Thoracic aorta (tissue), 2 donors: ENCODE measurements at places on chromosomes 11 and 22.
A peak's percentile ranks its signal among the peaks of the same experiment; 100 is the strongest.

DNA sequence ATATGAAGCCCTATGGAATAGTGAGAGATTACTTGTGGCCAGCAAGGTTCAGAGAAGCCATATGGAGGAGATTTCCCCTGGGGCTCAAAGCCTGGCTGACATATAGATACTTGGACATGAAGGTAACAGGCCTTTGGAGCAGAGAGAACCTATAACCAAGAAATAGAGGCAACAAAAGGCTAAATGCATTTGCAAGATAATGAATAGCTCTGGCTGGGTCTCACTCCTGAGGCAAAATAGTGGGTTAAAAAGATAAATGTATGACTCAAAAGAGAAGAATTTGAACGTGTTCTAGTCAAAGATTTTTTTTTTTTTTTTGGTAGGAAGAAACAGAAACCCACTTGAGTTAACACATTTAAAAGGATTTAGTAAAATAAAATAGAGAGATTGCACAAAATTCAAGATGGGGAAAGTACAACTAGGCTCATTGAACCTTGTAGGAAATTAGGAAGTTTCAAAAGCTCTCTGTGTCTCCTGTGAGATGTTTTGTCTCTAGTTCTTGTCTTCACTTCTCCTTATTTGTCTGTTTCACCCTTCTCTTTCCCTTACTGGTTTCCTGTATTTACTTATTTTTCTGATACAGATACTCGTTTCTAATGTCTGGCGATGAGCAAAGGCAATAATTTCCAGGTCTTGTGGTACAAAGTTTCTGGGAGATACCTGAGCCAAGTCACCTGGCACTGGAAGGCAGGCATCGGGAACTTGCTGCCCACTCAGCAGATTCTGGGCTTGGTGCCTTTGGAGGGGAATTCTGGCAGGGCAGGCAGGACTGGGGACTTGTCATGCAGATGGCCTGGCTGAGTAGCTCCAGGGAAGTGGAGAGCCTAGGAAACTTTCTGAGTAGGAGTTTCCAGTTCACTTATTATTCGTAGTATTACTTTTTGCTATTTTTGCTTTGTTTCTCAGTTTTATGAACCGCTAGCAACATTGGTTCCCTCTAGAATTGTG, 49.2 kb upstream of the SESN3 start:
- peak overlapping the region; percentile 46 for H3K4me3 ChIP-seq
- no peaks in the 10 kb centered on the region for H3K27me3 ChIP-seq
- peaks cover 13% of the 10 kb centered on the region for H3K4me1 ChIP-seq
- H3K36me3 ChIP-seq: no peaks in the 10 kb centered on the region

GRCh38 chr11:111231836-111232235, 13.7 kb upstream of the POU2AF2 start:
- peaks cover 3% of the 10 kb centered on the region for H3K4me1 ChIP-seq
- no peak for DNase-seq
- no peaks in the 10 kb centered on the region for H3K36me3 ChIP-seq
- no peak overlapping the region for H3K4me3 ChIP-seq

GRCh38 chr11:655036-655726, 18.1 kb downstream of the DRD4 start:
- peaks cover 15% of the 10 kb centered on the region for H3K36me3 ChIP-seq
- H3K4me1 ChIP-seq: no peaks in the 10 kb centered on the region
- DNase-seq: no peak
- H3K27me3 ChIP-seq: no peaks in the 10 kb centered on the region
- H3K27ac ChIP-seq: no peak overlapping the region

DNA sequence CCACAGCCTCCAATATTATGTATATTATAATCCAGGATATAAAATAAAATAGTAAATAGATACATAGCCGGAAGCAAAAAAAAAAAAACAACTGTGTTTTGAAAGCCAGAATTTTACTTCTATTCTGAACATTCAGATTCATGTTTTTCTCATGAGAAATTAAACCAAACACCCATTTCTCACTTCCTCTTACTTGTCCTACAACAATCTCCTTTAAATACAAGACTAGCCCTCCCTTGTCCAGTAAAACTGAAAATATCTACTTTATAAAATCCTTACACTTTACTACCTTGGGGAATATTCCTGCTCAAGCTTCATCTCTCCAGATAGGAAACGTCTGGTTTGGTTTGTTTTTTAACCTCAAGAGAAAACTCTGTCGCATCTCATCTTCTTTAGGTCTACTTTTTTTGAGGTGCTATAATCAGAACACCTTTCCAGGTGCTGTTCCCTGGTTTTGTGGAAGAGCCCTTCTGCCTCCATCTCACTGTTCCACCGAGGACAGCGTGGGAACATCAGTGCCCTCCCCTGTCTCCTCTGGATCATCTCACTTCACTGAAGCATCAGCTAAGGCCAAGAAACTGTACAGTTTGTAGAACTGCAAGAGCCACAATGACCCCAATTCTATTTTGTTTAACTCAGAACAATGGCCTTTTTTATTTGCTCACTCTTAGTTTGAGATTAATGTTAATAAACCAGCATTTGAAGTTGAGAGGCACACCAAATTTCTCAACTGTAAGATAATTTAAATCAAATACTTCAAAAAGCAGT, 82.0 kb upstream of the ARHGAP32 start:
- no peaks in the 10 kb centered on the region for H3K36me3 ChIP-seq
- peaks cover 5% of the 10 kb centered on the region for H3K4me1 ChIP-seq
- no peak for DNase-seq
- no peak overlapping the region for H3K27ac ChIP-seq
- no peak overlapping the region for H3K4me3 ChIP-seq

GRCh38 chr11:118980191-118980881, 8.8 kb downstream of the FOXR1 start:
- no peaks in the 10 kb centered on the region for H3K4me1 ChIP-seq
- H3K36me3 ChIP-seq: no peaks in the 10 kb centered on the region
- no peak overlapping the region for H3K4me3 ChIP-seq
- no peaks in the 10 kb centered on the region for H3K27me3 ChIP-seq
- no peak overlapping the region for H3K27ac ChIP-seq
- DNase-seq: no peak

- no peak for DNase-seq
- H3K27me3 ChIP-seq: no peaks in the 10 kb centered on the region
- H3K4me1 ChIP-seq: no peaks in the 10 kb centered on the region
- H3K27ac ChIP-seq: no peak overlapping the region
- H3K36me3 ChIP-seq: no peaks in the 10 kb centered on the region
- H3K4me3 ChIP-seq: no peak overlapping the region
Measured at GRCh38 chr11:33366918-33367317, 109.7 kb downstream of the HIPK3 start.

- no peak overlapping the region for H3K27ac ChIP-seq
- no peak for DNase-seq
- H3K36me3 ChIP-seq: peaks cover 18% of the 10 kb centered on the region
- H3K4me3 ChIP-seq: no peak overlapping the region
Measured at GRCh38 chr22:41123151-41123550, 30.8 kb downstream of the EP300 start.

DNA sequence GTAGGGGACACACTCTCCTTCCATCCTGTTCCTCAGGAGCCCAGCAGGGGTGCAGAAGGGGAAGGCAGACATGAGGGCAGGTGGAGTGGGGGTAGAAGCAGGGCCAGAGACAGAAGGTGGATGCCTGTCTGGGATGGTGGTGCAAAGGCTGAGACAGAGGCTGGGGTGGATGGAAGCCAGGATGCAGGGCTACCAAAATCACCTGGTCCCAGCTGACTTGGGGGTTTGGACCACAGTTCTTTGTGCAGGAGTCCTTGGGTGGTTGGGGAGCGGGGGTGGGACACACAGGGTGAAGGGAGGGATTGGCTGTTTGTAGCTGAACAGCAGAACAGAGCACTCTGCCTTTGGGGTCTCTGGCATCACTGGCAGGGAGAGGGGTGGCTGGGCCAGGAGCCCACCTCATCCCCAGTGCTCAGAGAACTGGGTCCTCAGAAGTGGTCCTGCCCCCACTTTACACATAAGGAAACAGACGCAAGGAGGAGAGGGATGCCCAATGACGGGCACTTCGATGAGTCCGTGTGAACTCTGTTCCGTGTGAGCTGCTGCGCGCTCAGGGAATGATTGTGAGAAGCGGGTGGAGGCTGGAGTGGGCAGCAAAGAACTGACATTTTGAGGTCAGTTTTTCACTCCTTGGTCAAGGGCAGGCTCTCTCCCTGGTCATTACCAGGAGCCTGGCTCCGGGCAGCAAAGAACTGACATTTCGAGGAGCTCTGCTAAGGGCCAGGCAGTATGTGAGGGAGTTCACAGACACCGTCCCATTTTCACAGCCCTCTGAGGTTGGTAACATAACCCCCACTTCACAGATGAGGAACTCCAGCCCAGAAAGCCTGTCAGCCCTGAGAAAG, 1.9 kb downstream of the TAGLN start:
- H3K4me3 ChIP-seq: peak overlapping the region; percentile 81
- no peaks in the 10 kb centered on the region for H3K27me3 ChIP-seq
- DNase-seq: no peak
- H3K4me1 ChIP-seq: peaks cover 5% of the 10 kb centered on the region
- H3K36me3 ChIP-seq: peaks cover 47% of the 10 kb centered on the region
- peak overlapping the region; percentile 99 for H3K27ac ChIP-seq

DNA sequence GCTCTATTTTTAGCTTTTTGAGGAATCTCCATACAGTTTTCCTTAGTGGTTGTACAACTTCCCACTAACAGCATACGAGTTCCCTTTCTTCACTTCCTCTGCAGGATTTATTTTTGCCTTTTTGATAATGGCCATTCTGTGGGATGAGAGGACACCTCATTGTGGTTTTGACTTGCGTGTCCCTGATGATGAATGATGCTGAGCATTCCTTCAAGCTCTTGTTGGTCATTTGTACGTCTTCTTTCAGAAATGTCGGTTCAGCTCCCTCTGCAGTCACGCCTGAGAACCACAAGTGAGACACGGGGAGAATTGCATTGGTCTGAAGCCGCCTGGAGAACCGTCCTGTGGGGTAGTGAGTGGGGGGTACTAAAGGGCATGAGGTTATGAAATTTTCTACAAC, 2.0 kb upstream of the KRTAP5-10 start:
- H3K4me1 ChIP-seq: no peaks in the 10 kb centered on the region
- H3K27ac ChIP-seq: no peak overlapping the region
- no peaks in the 10 kb centered on the region for H3K27me3 ChIP-seq
- no peaks in the 10 kb centered on the region for H3K36me3 ChIP-seq
- no peak overlapping the region for H3K4me3 ChIP-seq
- DNase-seq: no peak
